ENCODE measurements at places on chromosomes 11 and 22. TPM values are rescaled to one million over a fixed set of nuclear protein-coding genes. Genes with fewer than 3 reads are reported as not detected.

Gene OR52K1
- not detected for total RNA-seq

Gene RBMXL2
- total RNA-seq, result not detected

Gene TCN1
- total RNA-seq, result not detected

Gene NLRP10
- not detected for total RNA-seq

- no peak overlapping the region for H3K4me3 ChIP-seq
- no peak for DNase-seq
- H3K27me3 ChIP-seq, result no peaks in the 10 kb centered on the region
- no peaks in the 10 kb centered on the region for H3K4me1 ChIP-seq
Measured at GRCh38 chr11:116101902-116102301, 597.7 kb upstream of the CADM1 start.

DNA sequence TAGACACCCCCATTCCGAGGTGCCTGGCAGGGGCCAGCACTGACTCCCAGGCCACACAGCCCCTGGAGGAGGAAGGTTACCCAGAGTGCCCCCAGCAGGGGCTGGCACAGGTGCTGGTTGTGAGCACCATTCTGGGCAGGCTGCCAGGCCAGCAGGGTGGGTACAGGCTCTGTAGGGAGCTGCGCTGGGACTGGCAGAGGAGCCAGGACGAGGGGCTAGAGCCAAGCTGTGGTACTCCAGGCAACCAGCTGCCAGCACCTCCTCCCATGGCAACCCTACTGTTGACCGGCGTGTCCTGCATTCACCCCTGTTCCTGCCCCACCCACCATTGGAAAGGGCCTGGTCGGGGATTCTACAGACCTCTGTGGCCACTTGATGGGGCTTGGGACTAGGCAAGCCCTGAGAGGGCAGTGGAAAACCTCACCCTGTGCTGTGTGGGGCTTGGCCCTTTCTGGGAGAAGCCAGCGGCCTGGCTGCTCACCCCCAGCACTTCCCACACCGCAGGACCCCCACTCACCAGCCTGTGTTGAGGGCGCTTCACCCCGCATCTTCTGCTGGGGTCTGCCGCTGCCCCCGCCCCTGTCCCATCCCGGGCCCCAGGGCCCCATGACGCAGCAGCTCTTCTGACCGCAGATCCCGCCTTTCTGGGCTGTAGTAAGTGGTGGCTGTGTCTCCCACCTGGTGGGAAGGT is 1.9 kb downstream of the CLDN5 start:
- no peak overlapping the region for H3K4me3 ChIP-seq
- H3K27ac ChIP-seq, result no peak overlapping the region
- H3K4me1 ChIP-seq, result peaks cover 16% of the 10 kb centered on the region
- peaks cover 28% of the 10 kb centered on the region for H3K27me3 ChIP-seq

GRCh38 chr22:22870577-22871404 is 16.8 kb upstream of the IGLL5 start:
- peaks cover 13% of the 10 kb centered on the region for H3K4me1 ChIP-seq
- DNase-seq, result peak; percentile 27
- no peak overlapping the region for H3K4me3 ChIP-seq
- no peaks in the 10 kb centered on the region for H3K36me3 ChIP-seq
- peaks cover 38% of the 10 kb centered on the region for H3K27me3 ChIP-seq

DNA sequence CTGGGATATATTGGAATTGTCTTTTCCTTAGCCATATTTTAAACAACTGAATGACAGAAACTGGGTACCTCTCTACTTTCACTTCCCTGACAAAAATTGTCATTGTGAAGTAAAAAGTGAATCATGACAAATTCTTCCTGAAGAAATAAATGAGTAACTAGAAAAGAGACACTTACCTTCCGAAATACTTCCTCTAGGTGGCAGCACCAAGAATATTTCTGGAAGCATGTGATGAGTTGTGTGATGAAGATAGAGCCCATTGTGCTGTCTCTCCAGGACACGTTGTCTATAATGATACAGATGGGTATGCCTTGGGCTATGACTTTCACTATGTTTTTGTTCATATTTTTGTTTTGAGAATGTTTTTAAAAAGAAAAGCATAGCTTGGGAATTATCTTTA is 21.5 kb downstream of the CASP4 start:
- no peaks in the 10 kb centered on the region for H3K27me3 ChIP-seq
- peaks cover 13% of the 10 kb centered on the region for H3K4me1 ChIP-seq
- no peak overlapping the region for H3K4me3 ChIP-seq
- H3K27ac ChIP-seq, result no peak overlapping the region
- peak; percentile 54 for DNase-seq
- peaks cover 91% of the 10 kb centered on the region for H3K36me3 ChIP-seq

DNA sequence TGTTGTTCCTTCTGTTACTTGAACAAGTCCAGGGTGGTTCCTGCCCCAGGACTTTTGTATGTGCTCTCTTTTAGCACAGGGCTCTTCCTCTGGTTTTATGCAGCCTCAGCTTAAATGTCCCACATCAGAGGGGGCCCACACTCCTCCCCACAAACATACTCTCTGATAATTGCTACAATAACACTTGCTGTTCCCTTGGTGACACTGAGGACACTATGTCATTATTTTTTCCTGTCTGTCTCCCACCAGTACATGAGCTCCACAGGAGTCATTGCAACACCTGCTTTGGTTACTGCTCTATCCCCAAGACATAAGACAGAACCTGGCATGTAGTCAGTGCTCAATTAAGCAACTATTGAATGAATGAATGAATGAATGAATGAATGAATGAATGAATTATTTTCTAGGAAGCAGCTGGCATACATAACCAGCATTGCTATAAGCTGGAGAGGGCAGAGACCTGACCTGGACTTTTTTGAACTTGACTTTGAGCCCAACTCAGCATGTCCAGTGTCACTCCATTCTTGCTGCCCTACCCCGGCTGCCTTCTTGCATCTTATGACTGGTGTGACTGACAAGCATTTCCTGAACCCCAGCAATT is 7.5 kb upstream of the WNT7B start:
- H3K36me3 ChIP-seq, result no peaks in the 10 kb centered on the region
- no peaks in the 10 kb centered on the region for H3K4me1 ChIP-seq
- DNase-seq, result no peak
- no peak overlapping the region for H3K4me3 ChIP-seq
- no peak overlapping the region for H3K27ac ChIP-seq

- no peak for DNase-seq
- no peak overlapping the region for H3K4me3 ChIP-seq
- no peaks in the 10 kb centered on the region for H3K27me3 ChIP-seq
- no peak overlapping the region for H3K27ac ChIP-seq
Measured at GRCh38 chr11:96500440-96500839, 110.6 kb downstream of the JRKL start.

GRCh38 chr22:24069721-24070120 is 58.6 kb downstream of the CABIN1 start:
- H3K36me3 ChIP-seq, result peaks cover 74% of the 10 kb centered on the region
- no peak overlapping the region for H3K27ac ChIP-seq
- H3K27me3 ChIP-seq, result no peaks in the 10 kb centered on the region
- no peak overlapping the region for H3K4me3 ChIP-seq
- no peak for DNase-seq

GRCh38 chr11:6681505-6681904 is 1.6 kb downstream of the MRPL17 start:
- H3K27me3 ChIP-seq, result no peaks in the 10 kb centered on the region
- H3K4me3 ChIP-seq, result peak overlapping the region; percentile 99
- peak overlapping the region; percentile 61 for H3K27ac ChIP-seq
- peaks cover 42% of the 10 kb centered on the region for H3K36me3 ChIP-seq

DNA sequence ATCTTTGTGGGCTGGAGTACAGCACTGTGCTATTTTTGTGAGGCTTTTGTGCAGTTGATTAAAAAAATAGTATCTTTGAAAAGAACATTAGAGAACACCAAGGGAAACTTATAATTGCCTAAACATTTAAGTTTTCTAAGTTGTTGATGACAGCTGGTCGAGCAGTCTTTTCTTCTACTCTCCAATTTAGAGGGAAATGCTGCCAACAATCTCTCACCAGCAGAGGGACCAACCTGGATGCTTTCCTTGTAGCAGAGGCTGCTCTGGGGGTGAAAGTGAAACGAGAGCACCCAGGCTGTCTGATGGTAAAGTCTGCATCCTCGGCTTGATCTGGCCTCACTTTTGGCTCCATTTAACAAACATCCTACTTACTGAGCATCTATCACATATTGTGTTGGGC is 1286.5 kb upstream of the TENM4 start:
- no peak overlapping the region for H3K4me3 ChIP-seq
- H3K27me3 ChIP-seq, result no peaks in the 10 kb centered on the region
- H3K27ac ChIP-seq, result no peak overlapping the region
- no peaks in the 10 kb centered on the region for H3K36me3 ChIP-seq
- no peaks in the 10 kb centered on the region for H3K4me1 ChIP-seq
- no peak for DNase-seq

- H3K4me1 ChIP-seq, result no peaks in the 10 kb centered on the region
- no peaks in the 10 kb centered on the region for H3K27me3 ChIP-seq
- H3K27ac ChIP-seq, result no peak overlapping the region
- DNase-seq, result no peak
Measured at GRCh38 chr11:20864628-20865027, 195.2 kb downstream of the NELL1 start.

GRCh38 chr11:134231958-134232659 is 7.6 kb downstream of the VPS26B start:
- H3K27ac ChIP-seq, result peak overlapping the region; percentile 8
- H3K27me3 ChIP-seq, result no peaks in the 10 kb centered on the region
- H3K4me3 ChIP-seq, result no peak overlapping the region
- peaks cover 60% of the 10 kb centered on the region for H3K4me1 ChIP-seq
- H3K36me3 ChIP-seq, result peaks cover 47% of the 10 kb centered on the region

- H3K36me3 ChIP-seq, result no peaks in the 10 kb centered on the region
- DNase-seq, result no peak
- H3K4me1 ChIP-seq, result no peaks in the 10 kb centered on the region
- H3K4me3 ChIP-seq, result no peak overlapping the region
Measured at GRCh38 chr11:132605825-132606570, 926.3 kb downstream of the OPCML start.

DNA sequence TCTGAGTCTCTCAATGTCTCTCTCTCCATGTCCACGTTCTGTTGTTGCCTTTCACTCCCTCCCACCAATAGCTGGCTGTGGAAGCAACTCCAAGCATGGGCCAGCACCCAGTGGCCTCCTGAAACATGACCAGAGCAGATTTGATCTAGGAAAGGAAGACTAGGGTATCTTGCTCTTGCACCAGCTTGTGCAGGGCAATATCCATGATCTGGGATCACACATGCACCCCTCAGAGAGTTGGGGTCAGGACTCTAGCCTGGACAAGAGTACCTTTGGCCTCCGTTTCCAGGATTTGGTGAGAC is 34.5 kb upstream of the RIC3 start:
- DNase-seq, result no peak
- peaks cover 19% of the 10 kb centered on the region for H3K27me3 ChIP-seq
- H3K36me3 ChIP-seq, result no peaks in the 10 kb centered on the region

DNA sequence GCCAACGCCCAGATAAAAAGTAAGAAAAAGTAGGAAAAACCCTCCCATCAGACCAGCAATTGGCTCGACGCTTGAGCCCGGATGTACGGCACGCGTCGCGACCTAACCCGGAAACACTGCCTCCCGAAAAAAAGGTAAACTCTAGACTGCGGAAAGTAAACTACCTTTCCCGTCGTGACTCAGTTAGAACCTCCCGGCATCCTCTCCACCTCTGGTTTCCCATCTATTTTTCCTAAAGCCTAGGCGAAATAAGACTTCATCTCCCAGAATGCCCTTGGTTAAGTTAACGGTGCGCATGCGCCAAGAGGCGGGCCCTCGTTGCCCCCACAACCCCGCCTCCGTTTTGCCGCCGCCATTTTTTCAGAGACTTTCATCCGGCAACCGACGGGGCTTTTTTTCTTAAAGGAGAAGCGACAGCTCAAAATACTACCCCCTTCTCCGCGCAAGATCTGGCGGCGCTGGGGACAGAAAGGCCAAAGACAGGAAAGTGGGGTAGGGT is 678 bp upstream of the ZFP91 start:
- peak overlapping the region; percentile 100 for H3K27ac ChIP-seq
- DNase-seq, result peak; percentile 95
- H3K36me3 ChIP-seq, result peaks cover 37% of the 10 kb centered on the region
- H3K4me1 ChIP-seq, result peaks cover 45% of the 10 kb centered on the region
- peak overlapping the region; percentile 85 for H3K4me3 ChIP-seq

GRCh38 chr22:32684822-32685187 is 116.7 kb upstream of the TIMP3 start:
- peaks cover 12% of the 10 kb centered on the region for H3K27me3 ChIP-seq
- H3K27ac ChIP-seq, result no peak overlapping the region
- no peaks in the 10 kb centered on the region for H3K4me1 ChIP-seq
- H3K36me3 ChIP-seq, result no peaks in the 10 kb centered on the region

DNA sequence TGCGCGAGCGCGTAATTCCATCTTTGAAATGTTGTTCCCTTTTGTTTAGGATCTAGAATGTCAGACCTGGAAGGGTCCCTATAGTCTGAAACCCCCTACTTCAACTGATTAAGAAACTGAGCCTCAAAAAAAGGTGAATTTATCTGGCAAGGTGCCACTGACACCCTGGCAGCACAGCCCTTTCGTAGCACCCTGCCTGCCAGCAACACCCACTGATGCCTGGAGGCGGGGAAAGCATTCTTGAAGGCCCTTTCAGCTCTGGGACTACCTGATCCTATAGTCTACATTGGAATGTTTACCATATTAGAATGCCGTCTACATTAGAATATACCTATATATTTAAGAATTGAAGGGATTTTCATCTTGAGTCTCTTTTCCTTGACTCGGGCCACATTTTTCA is 542.3 kb downstream of the BUD13 start:
- no peaks in the 10 kb centered on the region for H3K36me3 ChIP-seq
- no peaks in the 10 kb centered on the region for H3K27me3 ChIP-seq
- no peaks in the 10 kb centered on the region for H3K4me1 ChIP-seq
- DNase-seq, result no peak
- H3K4me3 ChIP-seq, result no peak overlapping the region
- no peak overlapping the region for H3K27ac ChIP-seq

GRCh38 chr11:117083011-117083935 is 15.0 kb downstream of the SIK3 start:
- H3K36me3 ChIP-seq, result no peaks in the 10 kb centered on the region
- no peak overlapping the region for H3K4me3 ChIP-seq
- H3K27ac ChIP-seq, result no peak overlapping the region
- DNase-seq, result no peak
- H3K27me3 ChIP-seq, result no peaks in the 10 kb centered on the region

- peaks cover 2% of the 10 kb centered on the region for H3K4me1 ChIP-seq
- no peak overlapping the region for H3K4me3 ChIP-seq
- no peak for DNase-seq
Measured at GRCh38 chr11:130908061-130908460, 8.2 kb downstream of the SNX19 start.

All from activated CD8-positive, alpha-beta T cell treated with anti-CD3 and anti-CD28 coated beads, Interleukin-2, amount 10 ng/mL, durations not matched to agents 7 days and 5 days (primary cell).